Activated CD8-positive, alpha-beta memory T cell treated with anti-CD3 and anti-CD28 coated beads, Interleukin-2, amount 10 ng/mL, durations not matched to agents 7 days and 5 days (primary cell): ENCODE measurements at places on chromosomes 13 and 19. TPM values are rescaled to one million over a fixed set of nuclear protein-coding genes. Genes with fewer than 3 reads are reported as not detected.

The FCER2 gene
- total RNA-seq, result not detected

The MCEMP1 gene
- total RNA-seq, result not detected

The NKPD1 gene
- total RNA-seq, result 0.14 TPM

The ZNF419 gene
- 10.5 TPM for total RNA-seq

- H3K27me3 ChIP-seq, result no peaks in the 10 kb centered on the region
- H3K4me1 ChIP-seq, result no peaks in the 10 kb centered on the region
- H3K27ac ChIP-seq, result no peak overlapping the region
- no peak for DNase-seq
- H3K4me3 ChIP-seq, result no peak overlapping the region
These were observed 148.3 kb downstream of the RGCC start for GRCh38 chr13:41605319-41606285.

DNA sequence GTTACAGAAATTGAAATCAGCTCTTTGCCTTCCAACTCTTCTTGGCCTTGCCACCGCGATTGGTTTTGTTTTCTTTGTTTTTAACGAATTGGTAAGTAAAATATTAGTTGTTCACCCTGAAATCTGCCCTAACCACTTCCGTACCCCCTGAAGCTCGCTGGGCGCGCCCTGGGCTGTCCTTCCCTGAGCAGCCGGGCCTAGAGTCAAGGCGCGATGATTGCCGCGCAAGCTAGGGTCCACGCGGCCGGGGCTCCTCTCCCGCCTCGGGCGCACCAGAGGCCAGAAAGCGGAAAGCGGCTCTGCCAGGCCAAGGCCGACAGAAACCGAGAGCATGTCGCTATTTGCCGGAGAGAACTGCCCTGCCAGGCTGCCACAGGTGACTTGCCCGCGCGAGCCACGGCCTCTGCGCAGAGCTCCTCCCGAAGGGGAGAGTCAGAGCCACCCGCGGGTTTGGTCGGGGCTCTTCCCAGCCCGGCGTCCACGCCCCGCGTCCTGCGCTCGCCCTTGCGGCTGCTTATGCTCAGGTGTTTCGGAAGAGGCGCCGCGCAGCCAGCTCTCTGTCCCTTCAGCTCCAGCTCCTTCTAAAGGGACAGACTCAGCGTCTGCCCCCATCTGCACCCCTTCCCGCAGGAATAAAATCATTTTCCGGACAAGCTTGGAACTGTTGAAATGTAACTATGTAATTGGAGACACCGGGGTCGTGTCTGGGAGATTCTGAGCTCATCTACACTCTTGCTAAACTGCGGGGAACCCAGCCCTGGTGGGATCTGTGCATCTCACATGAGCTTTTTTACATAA is 6.6 kb upstream of the CDX2 start:
- DNase-seq, result no peak
- H3K36me3 ChIP-seq, result no peaks in the 10 kb centered on the region
- peaks cover 23% of the 10 kb centered on the region for H3K4me1 ChIP-seq
- H3K4me3 ChIP-seq, result no peak overlapping the region

- H3K4me3 ChIP-seq, result no peak overlapping the region
- no peak overlapping the region for H3K27ac ChIP-seq
- H3K27me3 ChIP-seq, result no peaks in the 10 kb centered on the region
- H3K36me3 ChIP-seq, result peaks cover 5% of the 10 kb centered on the region
- DNase-seq, result no peak
- peaks cover 42% of the 10 kb centered on the region for H3K4me1 ChIP-seq
These were observed 7.4 kb downstream of the DBP start for GRCh38 chr19:48629599-48630295.

DNA sequence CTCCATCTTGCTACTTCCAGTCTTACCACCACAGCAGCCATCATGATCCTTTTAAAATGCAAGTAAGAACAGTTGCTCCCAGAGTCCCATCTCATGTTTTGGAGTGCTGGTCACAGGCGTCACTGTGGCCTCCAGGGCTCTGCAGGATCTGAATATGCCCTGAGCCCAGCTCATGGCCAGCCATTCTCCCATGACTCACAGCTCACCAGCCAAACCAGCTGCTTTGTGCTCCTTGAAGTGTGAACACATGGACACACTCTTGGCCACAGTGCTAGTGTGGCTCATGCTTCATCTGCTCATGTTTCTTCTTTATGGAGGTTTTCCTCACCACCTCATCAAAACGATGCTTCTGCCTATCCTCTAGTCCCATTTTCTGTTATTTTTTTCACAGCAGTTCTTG is 466.5 kb downstream of the UQCRFS1 start:
- no peaks in the 10 kb centered on the region for H3K4me1 ChIP-seq
- no peak for DNase-seq
- no peak overlapping the region for H3K27ac ChIP-seq

DNA sequence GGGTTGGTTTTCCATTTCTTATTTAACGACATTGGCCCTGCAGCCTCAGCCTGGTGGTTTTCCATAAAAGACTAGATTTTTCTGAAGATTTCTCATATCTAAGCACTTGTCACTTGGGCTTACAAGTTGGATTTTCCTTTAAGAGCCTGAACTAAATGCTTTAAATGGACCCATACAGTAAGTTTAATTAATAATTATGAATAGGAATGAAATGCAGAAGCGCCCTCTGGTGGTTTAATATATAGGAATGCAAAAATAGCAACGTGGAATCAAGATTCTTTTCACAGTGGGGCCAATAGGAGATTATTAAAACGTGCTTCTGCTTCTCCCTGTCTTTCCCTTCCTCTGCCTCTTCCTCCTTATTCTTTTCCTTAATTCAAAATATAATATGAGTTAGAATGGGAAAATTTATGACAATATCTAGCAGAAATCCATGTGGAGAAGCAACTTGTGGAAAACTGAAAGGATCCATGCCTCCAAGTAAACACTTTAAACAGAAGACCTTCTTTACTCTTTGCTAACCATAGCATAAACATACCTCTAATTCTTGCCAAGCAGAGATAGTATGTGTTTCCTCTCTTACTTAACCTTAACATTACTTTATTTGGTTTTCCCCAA is 324.0 kb downstream of the GPC5 start:
- H3K27me3 ChIP-seq, result no peaks in the 10 kb centered on the region
- no peaks in the 10 kb centered on the region for H3K36me3 ChIP-seq
- no peak for DNase-seq

GRCh38 chr13:37109051-37109678 is 3.7 kb upstream of the CSNK1A1L start:
- no peaks in the 10 kb centered on the region for H3K4me1 ChIP-seq
- DNase-seq, result no peak
- H3K4me3 ChIP-seq, result no peak overlapping the region
- peaks cover 6% of the 10 kb centered on the region for H3K27me3 ChIP-seq
